ENCODE measurements at places on chromosomes 5 and 9.

DNA sequence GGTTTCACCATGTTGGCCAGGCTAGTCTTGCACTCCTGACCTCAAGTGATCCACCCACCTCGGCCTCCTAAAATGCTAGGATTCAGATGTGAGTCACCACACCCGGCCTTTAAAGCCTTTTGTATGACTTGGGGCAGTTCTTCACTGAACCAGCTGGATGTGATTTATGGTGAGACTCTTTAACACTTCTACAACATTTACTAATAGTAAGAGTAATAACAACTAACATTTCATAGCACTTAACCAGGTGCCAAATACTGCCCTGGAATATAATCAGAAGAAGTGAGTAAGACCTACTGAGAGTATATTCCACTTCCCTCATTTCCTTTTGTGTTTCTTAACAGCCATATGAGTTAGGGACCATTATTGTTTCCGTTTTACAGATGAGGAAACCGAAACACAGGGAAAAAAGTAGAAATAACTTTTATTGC, 10.0 kb downstream of the ZSWIM6 start:
- no peak for DNase-seq

DNA sequence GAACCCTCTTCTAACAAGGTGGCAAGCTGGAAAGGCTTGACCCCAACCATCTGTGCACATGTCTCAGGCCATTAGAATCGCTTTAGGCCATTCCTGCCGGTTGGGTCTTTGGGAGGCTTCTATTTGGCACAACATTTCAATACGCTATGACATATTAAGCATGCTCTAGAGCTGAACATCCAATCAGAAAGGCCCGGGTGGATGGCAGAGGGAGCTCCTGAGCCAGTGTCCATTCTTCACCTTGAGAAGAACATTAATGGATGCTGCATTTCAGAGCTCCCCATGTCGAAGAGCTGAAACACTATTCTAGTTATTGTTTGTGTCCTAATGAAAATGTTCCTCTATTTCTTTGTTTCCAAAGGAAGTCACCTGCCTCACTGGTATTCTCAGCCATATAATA, 12.8 kb downstream of the SPATA9 start:
- DNase-seq = no peak

DNA sequence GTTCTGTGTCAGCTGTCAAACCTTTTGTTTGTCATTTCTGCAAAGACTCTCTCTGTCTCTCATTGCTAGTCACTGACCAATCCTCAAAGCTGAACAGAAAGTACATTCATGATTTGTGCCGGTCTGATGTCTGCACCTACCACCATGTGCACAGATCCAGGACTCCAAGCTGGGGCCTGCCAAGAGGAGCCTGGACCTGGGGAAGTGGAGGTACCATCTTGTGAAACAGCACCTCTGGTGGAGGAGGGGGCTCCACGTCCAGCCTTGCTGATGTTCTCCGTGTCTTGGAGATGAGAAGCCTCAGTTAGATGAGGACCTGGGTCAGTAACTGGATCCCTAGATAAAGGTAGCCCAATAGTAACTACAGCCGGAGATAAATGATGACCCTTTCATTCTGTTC, 98.9 kb downstream of the TENT4A start:
- no peak for DNase-seq

DNA sequence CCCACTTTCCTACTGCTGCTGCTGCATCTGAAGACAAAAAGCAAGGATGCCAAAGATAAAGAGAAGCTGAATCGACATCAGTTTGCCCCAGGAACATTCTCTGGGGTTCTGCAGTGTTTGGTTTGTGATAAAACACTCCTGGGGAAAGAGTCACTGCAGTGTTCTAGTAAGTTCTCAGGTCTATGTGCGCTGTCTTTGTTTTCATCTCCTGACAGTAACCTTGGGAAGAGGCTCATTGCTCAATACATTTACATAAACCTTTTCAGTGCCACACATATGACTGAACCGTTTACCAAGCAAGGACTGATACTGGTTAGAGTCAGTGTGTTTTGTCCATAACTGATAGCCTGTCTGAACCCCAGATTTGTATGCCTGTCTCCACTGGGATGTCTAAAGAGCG, 232.1 kb downstream of the ARHGEF28 start:
- no peak for DNase-seq

DNA sequence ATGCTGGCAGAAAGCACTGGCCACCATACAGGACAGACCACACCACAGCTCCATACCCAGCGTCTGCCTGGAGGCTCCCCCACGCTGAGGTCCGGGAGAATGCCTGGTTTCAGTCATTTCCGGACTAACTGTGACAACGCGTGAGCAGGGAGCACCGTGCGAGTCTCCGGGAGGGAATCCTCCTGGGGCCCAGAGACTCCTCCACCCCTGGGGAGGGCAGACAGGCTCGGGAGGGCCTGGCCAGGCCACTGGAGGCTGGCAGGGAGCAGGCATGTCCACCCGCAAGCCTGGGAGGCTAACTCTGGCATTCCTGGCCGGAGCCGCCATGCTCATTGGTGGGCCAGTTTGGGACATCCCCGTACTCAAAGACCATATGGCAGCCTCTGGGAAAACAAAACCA, 6.5 kb downstream of the BRD3OS start:
- no peak for DNase-seq

GRCh38 chr5:146040527-146040926, 64.8 kb downstream of the PLAC8L1 start:
- no peak for DNase-seq

DNA sequence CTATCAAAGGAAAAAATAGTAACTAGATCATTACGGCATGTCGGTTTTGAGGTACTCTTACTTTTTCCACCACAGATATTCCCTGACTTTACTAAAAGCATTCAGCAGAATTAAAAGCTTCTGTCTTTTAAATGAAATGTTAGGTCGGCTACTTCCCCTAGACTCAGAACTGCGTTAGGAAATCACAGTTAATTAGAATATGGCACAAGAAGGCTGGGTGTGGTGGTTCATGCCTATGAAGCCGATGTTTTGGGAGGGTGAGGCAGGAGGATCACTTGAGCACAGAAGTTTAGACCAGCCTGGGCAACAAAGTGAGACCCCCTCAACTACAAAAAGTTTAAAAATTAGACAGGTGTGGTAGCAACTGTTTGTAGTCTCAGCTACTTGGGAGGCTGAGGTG, 24.4 kb downstream of the CEMIP2 start:
- DNase-seq = no peak

DNA sequence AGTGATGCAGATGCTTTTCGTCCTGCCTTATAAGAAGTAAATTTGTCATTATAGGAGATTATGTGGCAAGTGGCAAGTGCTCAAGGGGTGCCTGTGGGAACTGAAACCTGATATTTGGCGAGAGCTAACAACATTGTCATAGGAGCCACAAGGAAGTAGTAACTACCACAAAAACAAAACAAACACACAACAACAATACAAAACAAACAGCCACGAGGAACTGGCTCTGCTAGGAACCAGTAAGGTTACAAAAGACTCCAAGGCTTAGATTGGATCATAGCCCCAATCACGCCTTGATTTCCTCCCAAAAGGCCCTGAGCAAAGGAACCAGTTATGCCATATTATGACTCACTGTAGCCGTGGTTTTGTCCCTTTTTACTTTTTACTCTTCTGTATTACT, 1045.2 kb downstream of the CDH12 start:
- no peak for DNase-seq

GRCh38 chr9:98385751-98386150, 130.3 kb upstream of the TBC1D2 start:
- no peak for DNase-seq

GRCh38 chr5:39578887-39579497, 154.2 kb upstream of the DAB2 start:
- DNase-seq = no peak

DNA sequence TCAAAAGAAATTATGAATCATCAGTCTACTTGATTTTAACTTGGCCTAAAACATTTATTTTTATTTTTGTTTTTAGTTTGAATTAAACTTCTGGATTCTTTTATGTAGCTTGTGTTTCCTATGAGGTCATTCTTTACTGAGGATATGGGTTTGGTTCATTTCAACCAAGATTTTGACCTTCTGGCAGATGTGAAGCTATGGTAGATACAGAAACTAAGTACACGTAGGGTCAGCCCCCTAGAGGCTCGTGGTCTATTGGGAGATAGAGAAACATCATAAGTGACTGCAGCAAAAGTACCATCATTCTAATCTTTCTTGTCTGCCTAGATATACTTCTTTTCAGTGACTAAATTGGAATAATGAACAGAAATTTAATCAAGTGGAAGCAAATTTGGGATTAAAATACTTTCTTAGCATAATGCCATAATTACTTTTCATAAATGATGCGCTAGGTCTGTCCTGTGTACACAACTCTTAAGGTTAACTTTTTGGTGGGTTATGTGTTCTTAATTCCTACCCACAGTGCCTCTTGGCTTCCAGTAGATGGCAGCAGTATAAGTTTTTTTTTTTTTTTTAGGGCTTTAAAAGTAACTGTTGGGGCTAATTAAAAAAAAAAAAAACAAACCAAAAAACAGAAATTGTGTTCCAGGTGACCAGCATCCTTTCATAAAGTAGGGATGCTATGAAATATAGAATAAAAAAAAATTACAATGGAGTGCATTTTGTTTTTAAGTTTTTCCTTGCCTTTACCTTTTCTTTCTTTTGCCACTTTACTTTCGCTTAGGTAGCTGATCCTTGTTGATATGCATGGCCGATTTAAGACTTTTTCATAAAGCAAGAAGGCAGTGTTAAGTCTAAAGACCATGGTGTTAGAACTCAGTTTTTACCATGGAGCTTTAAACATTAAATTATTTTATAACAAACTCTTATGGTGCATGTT, 49.9 kb downstream of the LRRTM2 start:
- no peak for DNase-seq

DNA sequence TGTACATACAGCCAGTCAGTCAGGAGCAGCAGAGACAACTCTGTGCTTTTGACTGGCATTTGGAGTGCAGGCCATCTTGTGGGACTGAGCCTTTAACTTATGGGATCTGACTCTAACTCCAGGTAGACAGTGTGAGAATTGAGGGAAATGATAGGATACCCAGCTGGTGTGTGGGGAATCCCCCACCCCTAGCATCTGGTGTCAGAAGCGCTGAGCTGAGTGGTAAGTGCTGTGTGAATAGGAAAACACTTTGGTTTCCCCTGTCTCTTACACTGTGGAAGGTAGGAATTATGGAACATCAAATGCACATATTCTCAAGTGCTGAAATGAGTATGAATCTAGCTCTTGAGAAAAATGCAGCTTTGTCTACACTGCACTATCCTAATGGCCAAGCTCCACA, 43.9 kb downstream of the CCDC125 start:
- DNase-seq = no peak

- no peak for DNase-seq
Observed at GRCh38 chr9:100030548-100030947, 68.3 kb downstream of the ERP44 start.

DNA sequence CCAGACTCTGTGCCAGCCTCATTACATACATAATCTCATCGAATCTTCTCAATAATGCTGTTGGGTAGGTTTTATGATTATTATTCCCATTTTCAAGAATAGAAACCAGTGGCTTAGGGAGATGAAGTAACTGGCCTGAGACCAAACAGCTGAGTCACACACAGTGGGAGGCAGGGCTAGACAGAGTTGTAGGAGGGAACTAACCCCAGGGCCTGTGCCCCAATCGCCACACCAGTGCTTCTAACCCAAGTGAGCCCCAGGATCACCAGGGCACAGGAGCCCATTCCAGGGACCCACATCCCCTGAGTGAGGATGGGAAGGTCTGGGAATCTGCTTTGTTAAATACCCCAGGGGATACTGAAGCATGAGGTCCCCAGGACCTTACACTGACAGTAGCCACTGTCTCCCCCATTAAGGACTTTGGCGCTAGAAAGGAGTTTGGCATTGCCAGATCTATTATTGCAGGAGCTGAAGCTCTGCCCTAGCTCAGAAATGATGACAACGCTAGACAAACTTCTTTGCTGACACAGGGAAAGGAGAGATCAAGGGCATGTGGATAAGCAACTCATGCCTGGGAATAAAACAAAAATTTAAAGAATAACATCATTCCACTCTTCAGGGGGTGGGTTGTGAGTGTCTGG, 63.8 kb upstream of the PPARGC1B start:
- no peak for DNase-seq

DNA sequence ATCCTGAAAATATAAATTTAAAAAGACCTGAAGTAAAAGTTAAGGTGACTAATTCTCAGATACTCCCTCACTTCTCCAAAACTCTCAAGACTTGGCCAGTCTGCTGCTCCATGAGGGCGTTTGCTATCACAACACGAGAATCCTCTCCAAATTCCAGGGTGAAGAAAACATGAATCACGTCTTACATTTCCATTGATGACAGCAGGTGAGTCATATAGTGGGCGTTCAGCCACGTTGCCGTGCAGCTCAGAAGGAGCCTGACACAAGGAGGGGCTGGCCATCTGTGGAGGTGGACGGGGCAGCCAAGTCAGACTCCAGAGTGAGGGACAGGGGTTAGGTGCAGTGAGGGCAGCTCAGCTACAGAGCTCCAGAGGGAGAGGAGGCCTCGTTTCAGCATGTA, 555.1 kb upstream of the ADAMTS16 start:
- no peak for DNase-seq

DNA sequence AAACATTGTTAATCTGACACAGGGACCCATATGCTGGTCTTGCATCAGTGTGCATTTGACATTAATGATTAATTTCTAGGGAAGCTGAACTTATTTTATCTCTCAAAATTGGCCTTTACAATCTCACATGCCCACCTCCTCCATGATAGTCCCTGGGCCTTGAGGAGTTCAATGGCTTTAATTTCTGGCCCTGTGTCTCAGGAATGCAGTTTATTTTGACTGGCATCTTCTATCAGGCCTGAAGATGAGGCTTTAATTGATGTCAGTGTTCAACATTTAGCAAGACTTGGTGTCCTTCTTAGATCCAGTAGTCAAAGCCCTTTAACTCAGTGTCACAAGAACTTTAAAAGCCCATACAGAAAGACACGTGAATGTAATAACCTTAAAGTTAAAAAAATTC, 10.5 kb upstream of the CLTB start:
- no peak for DNase-seq

GRCh38 chr9:110298043-110298605, 39.5 kb downstream of the TXNDC8 start:
- DNase-seq = no peak
